Caco-2 (cell line): ENCODE measurements at places on chromosomes 16 and 17. TPM values are rescaled to one million over a fixed set of nuclear protein-coding genes. Genes with fewer than 3 reads are reported as not detected.

Gene ZNF423
- total RNA-seq: 0.07 and 0.20 TPM in 2 replicates

GRCh38 chr16:85568519-85568918 lies 44.6 kb upstream of the GSE1 start:
- no peaks in the 10 kb centered on the region for H3K27me3 ChIP-seq
- no peak for DNase-seq
- no peaks in the 10 kb centered on the region for H3K36me3 ChIP-seq
- H3K4me1 ChIP-seq: peaks cover 5% of the 10 kb centered on the region; the same call in 1 of the 2 replicates
- no peak overlapping the region for H3K4me3 ChIP-seq
- no peak overlapping the region for H3K27ac ChIP-seq

- no peaks in the 10 kb centered on the region for H3K36me3 ChIP-seq
- no peak for DNase-seq
- no peak overlapping the region for H3K27ac ChIP-seq
- no peaks in the 10 kb centered on the region for H3K27me3 ChIP-seq
Observed at GRCh38 chr16:5025171-5025632, 8.5 kb downstream of the NAGPA start.

Gene HSD17B1
- 2.3 and 4.0 TPM in 2 replicates for total RNA-seq

- no peaks in the 10 kb centered on the region for H3K4me1 ChIP-seq
- no peak overlapping the region for H3K27ac ChIP-seq
- H3K4me3 ChIP-seq: no peak overlapping the region
- H3K27me3 ChIP-seq: no peaks in the 10 kb centered on the region
- no peak for DNase-seq
Observed at GRCh38 chr16:15988268-15989013, 39.0 kb downstream of the ABCC1 start.

GRCh38 chr17:76781056-76781982 lies 43.4 kb downstream of the MFSD11 start:
- H3K36me3 ChIP-seq: no peaks in the 10 kb centered on the region
- no peaks in the 10 kb centered on the region for H3K27me3 ChIP-seq
- no peaks in the 10 kb centered on the region for H3K4me1 ChIP-seq
- H3K4me3 ChIP-seq: no peak overlapping the region

- no peak overlapping the region for H3K27ac ChIP-seq
- no peak for DNase-seq
- no peak overlapping the region for H3K4me3 ChIP-seq
- no peaks in the 10 kb centered on the region for H3K4me1 ChIP-seq
- no peaks in the 10 kb centered on the region for H3K27me3 ChIP-seq
Observed at GRCh38 chr17:44268709-44269534, 987 bp upstream of the SLC4A1 start.

DNA sequence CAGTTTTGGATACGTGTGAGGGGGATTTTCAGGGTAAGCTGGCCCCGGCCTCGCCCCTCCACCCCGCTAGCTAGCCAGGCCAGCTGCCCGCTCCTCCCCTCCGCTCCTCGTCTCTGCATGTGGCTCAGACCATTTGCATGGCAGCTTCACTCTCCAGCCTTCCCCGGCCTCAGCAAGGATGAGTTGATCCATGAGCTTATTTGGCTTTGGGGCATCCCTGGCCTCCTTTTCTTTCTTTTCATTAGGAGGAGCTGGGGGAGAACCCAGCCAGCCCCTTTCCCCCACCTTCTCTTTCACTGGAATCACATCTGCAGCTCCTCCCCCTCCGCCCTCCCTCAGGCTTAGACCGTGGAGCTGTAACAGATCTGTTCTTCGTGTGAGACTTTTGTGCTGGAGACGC lies 30.7 kb downstream of the ELAC2 start:
- H3K27ac ChIP-seq: no peak overlapping the region
- H3K4me1 ChIP-seq: no peaks in the 10 kb centered on the region
- H3K27me3 ChIP-seq: no peaks in the 10 kb centered on the region
- H3K36me3 ChIP-seq: no peaks in the 10 kb centered on the region

Gene KCNH6
- total RNA-seq: not detected in 2 replicates

Gene KRT20
- 0.53 and 1.0 TPM in 2 replicates for total RNA-seq

DNA sequence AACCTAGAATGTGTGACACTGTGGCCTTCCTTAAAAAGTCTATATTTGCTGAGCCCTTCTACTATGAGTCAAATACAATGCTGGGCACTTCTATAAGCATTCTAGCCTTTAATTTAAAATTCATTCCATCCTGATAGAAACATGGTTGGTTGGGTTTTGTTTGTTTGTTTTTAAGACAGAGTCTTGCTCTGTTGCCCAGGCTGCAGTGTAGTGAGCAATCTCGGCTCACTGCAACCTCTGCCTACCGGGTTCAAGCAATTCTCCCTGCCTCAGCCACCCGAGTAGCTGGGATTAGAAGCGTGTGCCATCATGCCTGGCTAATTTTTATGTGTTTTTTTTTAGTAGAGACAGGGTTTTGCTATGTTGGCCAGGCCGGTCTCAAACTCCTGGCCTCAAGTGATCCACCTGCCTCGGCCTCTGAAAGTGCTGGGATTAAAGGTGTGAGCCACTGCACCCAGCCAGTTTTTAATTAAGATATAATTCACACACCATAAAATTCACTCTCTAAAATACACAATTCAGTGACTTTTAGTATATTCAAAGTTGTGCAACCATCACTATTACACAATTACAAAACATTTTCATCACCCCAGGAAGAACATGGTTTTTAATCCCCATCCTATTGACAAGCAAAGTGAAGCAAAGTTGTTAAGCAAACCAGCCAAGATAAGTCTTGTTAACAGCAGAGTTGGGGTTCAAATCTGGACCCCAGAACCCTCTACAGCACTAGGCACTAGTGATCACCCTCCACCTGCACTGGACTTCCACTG lies 42.8 kb downstream of the CMTM4 start:
- H3K36me3 ChIP-seq: no peaks in the 10 kb centered on the region
- H3K27ac ChIP-seq: peak overlapping the region; percentile 30
- H3K27me3 ChIP-seq: no peaks in the 10 kb centered on the region
- DNase-seq: no peak
- peaks cover 19% of the 10 kb centered on the region; the same call in 1 of the 2 replicates for H3K4me1 ChIP-seq

GRCh38 chr17:7499161-7499560 lies 15.0 kb downstream of the POLR2A start:
- H3K27me3 ChIP-seq: no peaks in the 10 kb centered on the region
- H3K4me3 ChIP-seq: no peak overlapping the region
- no peaks in the 10 kb centered on the region for H3K4me1 ChIP-seq

- no peaks in the 10 kb centered on the region for H3K4me1 ChIP-seq
- DNase-seq: peak; percentile 11
- no peak overlapping the region for H3K4me3 ChIP-seq
- H3K27ac ChIP-seq: no peak overlapping the region
Observed at GRCh38 chr16:27769561-27770255, 219.8 kb downstream of the KATNIP start.

Gene CHRNE
- not detected in 2 replicates for total RNA-seq

- no peaks in the 10 kb centered on the region for H3K36me3 ChIP-seq
- peak overlapping the region; percentile 63 for H3K27ac ChIP-seq
- H3K27me3 ChIP-seq: no peaks in the 10 kb centered on the region
- peak overlapping the region; percentile 45 for H3K4me3 ChIP-seq
Observed at GRCh38 chr17:68599552-68600066, 1.6 kb downstream of the FAM20A start.

DNA sequence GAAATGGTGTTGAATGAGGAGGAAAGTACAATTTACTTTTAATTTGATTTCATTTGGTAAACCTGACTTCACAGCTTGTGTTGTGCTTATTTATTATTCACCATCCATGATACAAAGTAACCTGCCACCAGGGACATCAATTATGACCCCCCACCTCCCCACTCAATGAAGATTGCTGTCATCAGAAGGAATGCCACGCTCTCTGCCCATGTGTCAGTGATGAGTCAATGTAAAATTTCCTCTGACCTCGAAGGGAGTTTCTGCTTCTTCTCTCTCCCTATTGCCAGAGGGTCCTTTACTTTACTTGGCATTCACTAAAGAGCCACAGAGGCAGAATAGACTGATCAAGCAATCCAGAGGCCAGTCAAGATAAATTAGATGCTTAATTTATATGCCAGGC lies 759.7 kb downstream of the CDH11 start:
- H3K27me3 ChIP-seq: no peaks in the 10 kb centered on the region
- no peak overlapping the region for H3K4me3 ChIP-seq
- DNase-seq: no peak
- no peak overlapping the region for H3K27ac ChIP-seq

Gene PRKCB
- not detected in 2 replicates for total RNA-seq

DNA sequence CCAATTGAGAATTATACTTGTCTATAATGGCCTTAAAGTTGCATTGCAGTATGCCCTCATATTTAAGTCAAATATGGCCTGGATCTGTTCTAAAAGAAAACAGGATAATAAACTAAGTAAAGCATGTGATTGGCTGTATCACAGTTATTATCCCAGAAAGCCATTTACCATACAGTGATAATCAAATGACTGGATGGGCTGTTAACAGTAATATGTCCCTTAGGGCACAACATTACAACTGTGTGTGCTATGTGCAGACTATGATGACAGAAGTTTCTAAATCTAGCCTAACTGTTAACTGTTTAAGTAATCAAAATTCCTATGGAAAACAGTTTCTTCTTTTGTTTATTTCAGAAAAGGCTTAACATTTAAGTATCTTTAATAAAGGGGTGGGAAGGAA lies 145.7 kb downstream of the STXBP4 start:
- H3K27ac ChIP-seq: no peak overlapping the region
- no peaks in the 10 kb centered on the region for H3K27me3 ChIP-seq
- no peaks in the 10 kb centered on the region for H3K4me1 ChIP-seq
- no peaks in the 10 kb centered on the region for H3K36me3 ChIP-seq

Gene DNAH17
- total RNA-seq: 0.23 and 0.32 TPM in 2 replicates

DNA sequence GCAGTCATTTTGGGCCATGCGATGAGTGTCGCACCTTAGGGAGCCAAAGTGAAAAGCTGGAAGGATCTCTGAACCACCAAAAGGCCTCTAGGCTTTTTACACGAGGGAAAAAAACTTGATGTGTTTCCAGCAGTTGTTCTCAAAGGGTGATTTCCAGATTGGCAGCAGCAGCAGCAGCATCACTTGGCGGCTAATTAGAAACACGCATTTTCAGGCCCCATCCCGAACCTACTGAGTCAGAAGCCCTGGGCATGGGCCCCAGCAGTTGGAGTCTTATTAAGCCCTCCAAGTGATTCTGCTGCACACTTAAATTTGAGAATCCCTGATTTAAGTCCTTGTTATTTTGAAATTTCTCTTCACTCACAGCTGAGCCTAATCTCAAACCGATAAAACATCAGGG lies 25.3 kb upstream of the PYY start:
- H3K4me3 ChIP-seq: no peak overlapping the region
- DNase-seq: no peak
- no peaks in the 10 kb centered on the region for H3K36me3 ChIP-seq

Gene TBC1D3K
- not detected in 2 replicates for total RNA-seq

GRCh38 chr16:81723098-81723723 lies 55.9 kb upstream of the PLCG2 start:
- no peaks in the 10 kb centered on the region for H3K27me3 ChIP-seq
- no peak overlapping the region for H3K27ac ChIP-seq
- peaks cover 6% of the 10 kb centered on the region; the same call in 1 of the 2 replicates for H3K4me1 ChIP-seq
- H3K36me3 ChIP-seq: no peaks in the 10 kb centered on the region
- no peak overlapping the region for H3K4me3 ChIP-seq

DNA sequence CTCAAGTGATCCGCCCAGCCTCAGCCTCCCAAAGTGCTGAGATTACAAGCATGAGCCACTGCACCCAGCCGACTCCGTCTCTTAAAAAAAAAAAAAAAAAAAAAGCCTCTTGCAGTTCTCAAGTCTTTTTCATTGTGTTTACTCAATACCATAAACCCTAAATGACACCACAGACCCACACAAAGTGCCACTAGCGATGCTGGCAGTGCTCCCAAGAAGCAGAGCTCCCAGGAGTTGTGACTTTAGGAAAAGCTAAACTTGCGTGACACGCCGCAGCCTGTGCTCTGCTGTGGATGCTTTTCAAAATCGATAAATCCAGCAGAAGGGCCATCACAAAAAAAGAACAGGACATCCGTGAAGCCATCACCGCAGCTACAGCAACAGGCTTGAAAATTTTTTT lies 114.7 kb downstream of the ANKRD11 start:
- H3K27me3 ChIP-seq: no peaks in the 10 kb centered on the region
- no peak overlapping the region for H3K27ac ChIP-seq
- no peaks in the 10 kb centered on the region for H3K36me3 ChIP-seq
- H3K4me3 ChIP-seq: no peak overlapping the region

- no peak overlapping the region for H3K27ac ChIP-seq
- no peak overlapping the region for H3K4me3 ChIP-seq
- H3K27me3 ChIP-seq: no peaks in the 10 kb centered on the region
- H3K36me3 ChIP-seq: no peaks in the 10 kb centered on the region
Observed at GRCh38 chr17:55344514-55344997, 77.1 kb downstream of the MMD start.

- no peaks in the 10 kb centered on the region for H3K27me3 ChIP-seq
- no peak for DNase-seq
- H3K27ac ChIP-seq: no peak overlapping the region
- H3K4me3 ChIP-seq: no peak overlapping the region
- H3K36me3 ChIP-seq: no peaks in the 10 kb centered on the region; the same call in 1 of the 2 replicates
Observed at GRCh38 chr17:31573861-31574260, 182.4 kb downstream of the RAB11FIP4 start.

DNA sequence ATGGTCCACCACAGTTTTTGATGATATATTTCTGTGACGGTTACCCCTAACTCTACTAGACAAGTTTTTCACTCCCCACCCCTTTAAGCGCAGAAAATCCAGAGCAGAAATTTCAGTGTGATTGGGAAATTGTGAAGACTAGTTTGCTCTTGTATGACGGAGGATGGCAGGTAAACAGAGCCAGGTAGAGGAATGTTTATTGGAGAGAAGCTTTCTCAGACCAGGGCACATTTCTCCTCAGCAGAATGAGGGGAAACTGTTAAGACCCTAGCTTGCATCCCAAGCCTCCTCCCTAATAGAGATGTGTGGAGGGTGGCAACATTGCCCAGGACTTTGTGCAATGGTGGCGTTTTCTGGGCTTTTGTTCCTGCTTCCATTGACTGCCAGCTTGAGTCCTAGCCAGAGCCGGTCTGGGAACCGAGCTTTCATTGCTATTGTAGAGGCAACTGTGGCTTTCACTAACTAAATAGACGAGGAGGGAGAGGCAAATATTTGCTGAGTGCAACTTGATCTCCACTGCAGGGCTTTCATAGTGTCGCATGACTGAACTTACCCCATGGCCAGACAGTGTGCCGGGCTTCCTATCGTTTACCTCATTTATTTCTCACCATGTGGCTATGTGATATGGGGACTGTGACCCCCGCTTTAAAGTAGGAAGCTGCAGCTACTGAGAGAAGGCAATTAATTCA lies 159.6 kb upstream of the MPHOSPH6 start:
- no peak overlapping the region for H3K27ac ChIP-seq
- no peak overlapping the region for H3K4me3 ChIP-seq
- H3K36me3 ChIP-seq: no peaks in the 10 kb centered on the region
- no peaks in the 10 kb centered on the region for H3K27me3 ChIP-seq
- no peak for DNase-seq

DNA sequence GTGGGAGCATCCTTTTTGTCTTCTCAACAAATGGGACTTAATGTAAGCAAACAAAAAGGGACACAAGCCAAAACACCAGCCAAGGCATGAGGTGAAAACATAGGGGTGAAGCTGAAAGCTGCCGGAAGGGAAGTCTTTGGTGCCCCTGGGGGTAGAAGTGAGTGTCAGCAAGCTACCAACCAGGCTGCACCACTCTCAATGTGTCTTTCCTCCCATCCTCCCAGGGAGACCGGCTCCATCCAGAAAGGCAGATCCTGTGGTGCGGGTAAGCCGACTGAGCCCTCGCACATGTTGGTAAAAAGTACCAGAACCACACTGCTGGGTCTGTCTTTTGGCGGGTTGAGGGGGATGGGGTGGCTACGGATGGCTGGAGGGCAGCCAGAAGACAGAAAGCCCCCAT lies 52.0 kb upstream of the SREBF1 start:
- no peak for DNase-seq
- no peak overlapping the region for H3K27ac ChIP-seq
- H3K4me1 ChIP-seq: no peaks in the 10 kb centered on the region; the same call in 1 of the 2 replicates
- H3K4me3 ChIP-seq: no peak overlapping the region

Gene CCL17
- total RNA-seq: not detected in 2 replicates

Gene CHST4
- not detected in 2 replicates for total RNA-seq

- no peak for DNase-seq
- H3K4me3 ChIP-seq: no peak overlapping the region
- H3K27ac ChIP-seq: peak overlapping the region; percentile 69
- H3K27me3 ChIP-seq: no peaks in the 10 kb centered on the region
Observed at GRCh38 chr16:30837904-30838303, 50.9 kb upstream of the ZNF629 start.

Gene HCRT
- not detected in 2 replicates for total RNA-seq
